ENCODE measurements at places on chromosomes 7 and 10. TPM values are rescaled to one million over a fixed set of nuclear protein-coding genes. Genes with fewer than 3 reads are reported as not detected.

Gene GDF2
- total RNA-seq: not detected

Gene NKX2-3
- 0.43 TPM for total RNA-seq

Gene TRRAP
- total RNA-seq: 55.4 TPM

Gene DTX2
- total RNA-seq: 54.7 TPM

Gene TMEM139
- total RNA-seq: 26.2 TPM

Gene LRRC61
- 35.8 TPM for total RNA-seq

Gene GOLGA7B
- total RNA-seq: 0.21 TPM

Gene HTR7
- total RNA-seq: not detected

Gene EPO
- 1.1 TPM for total RNA-seq

Gene TFEC
- total RNA-seq: 45.1 TPM

Gene ARHGAP21
- 99.1 TPM for total RNA-seq

Gene ELN
- not detected for total RNA-seq

Gene MARVELD1
- 19.6 TPM for total RNA-seq

Gene COL17A1
- 0.45 TPM for total RNA-seq

Gene HTRA1
- 0.70 TPM for total RNA-seq

Gene LRRC4
- total RNA-seq: not detected

Gene NUTM2B
- 0.26 TPM for total RNA-seq
